Germinal center (tissue), 1 donor: ENCODE measurements at places on chromosomes 1 and 21.
A peak's percentile ranks its signal among the peaks of the same experiment; 100 is the strongest.

- DNase-seq, result no peak
Measured at GRCh38 chr1:10782491-10783244, 13.8 kb downstream of the CASZ1 start.

DNA sequence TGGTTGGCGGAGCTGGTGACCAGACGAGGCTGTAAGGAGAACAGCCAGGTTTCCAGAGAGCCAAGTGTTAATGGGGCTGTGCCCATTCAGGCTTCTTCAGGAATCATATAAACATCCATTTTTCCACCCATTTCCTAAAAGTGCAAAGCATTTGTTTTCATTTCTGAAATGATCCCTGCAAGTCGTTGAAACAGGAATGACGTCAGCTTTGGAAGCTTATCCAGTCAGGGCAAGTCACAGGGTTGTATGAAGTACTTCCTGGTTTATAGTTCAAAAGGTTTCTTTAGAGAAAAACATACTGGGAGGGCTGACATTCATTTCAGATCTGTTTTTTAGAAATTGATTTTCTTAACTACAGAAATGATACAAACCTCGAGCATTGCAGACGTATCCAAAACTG is 29.2 kb downstream of the IGSF5 start:
- no peak for DNase-seq

- DNase-seq, result peak; percentile 61
Measured at GRCh38 chr1:4045397-4046010, 145.4 kb upstream of the C1orf174 start.

DNA sequence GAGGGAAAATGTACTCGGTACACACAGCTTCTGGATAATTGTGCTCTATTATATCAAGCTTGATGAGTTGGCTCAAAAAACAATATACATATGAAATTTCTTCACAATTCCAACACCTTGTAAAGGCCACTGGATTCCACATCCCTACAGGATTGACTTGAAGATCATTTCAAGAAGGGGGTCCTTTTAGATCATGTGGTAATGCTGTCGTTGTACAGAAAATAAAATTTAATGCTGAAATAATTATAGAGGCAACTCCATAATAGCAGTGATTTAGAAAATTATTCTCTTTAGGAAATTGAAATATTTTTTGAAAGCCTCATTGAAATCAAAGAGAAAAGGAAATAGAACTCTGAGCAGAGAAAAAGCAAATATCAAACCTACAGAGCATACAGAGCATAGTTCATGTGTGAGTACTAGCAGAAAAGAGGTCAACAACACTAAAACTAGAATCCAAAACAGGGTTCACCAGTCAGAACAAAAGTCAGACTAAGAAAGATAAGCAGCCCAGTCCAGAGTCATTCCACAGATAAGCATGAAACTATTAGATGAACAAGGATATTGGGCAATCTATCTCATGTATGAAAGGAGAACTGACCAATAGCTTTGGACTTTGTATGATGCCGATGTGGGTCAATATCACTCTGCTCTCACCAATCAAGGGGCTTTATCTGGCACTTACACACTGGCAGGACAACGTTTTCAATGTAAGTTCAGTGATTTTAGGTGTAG is 79.5 kb upstream of the PALMD start:
- DNase-seq, result no peak

- peak; percentile 31 for DNase-seq
Measured at GRCh38 chr1:101506541-101507164, 269.8 kb downstream of the S1PR1 start.

GRCh38 chr21:32535612-32536011 is 49.7 kb downstream of the TCP10L start:
- DNase-seq, result no peak
